NCI-H774 (cell line): ENCODE measurements at places on chromosomes 16 and 17.

GRCh38 chr16:89155184-89155679 is 16.3 kb upstream of the CDH15 start:
- DNase-seq, result no peak

DNA sequence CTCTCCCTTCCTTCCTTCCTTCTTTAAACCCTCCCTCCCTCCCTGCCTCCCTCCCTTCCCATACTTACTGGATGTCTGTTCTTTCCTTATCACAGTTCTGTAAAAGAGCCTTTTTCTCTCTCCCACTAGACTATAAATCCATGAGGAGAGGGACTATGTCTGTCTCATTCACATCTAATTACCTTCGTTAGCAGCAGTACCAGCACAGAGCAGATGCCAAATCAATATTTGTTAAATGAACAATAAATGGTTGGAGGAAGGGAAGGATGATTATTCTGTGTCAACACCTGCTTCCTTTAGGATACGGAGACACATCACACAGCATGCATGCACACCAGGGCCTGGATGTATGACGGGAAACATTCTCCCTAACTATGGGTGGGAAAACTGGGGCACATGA is 94.2 kb downstream of the DNAH3 start:
- peak; percentile 23 for DNase-seq

DNA sequence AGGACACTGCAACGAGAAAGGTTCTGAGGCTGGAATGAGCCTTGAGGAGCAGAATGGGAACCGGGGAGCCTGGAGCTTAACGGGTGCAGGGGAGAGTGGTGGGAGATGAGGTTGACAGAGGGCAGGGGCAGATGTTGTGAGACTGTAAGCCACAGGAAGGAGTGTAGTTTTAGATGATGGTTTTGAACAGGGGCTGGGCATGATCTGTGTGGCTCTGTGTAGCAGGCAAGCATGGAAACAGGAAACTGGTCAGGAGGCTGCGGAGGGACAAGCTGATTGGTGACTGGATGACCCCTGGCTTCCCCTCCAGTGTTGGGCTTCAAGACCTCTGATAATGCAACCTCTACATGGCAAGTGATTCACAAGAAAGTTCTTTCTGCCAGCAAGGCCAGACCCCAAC is 1.4 kb upstream of the CNGB1 start:
- DNase-seq, result no peak

GRCh38 chr17:43702637-43703036 is 40.9 kb upstream of the MEOX1 start:
- DNase-seq, result peak; percentile 39

GRCh38 chr17:40598301-40598618 is 33.0 kb upstream of the CCR7 start:
- no peak for DNase-seq
